Right atrium auricular region (tissue), 2 donors: ENCODE measurements at places on chromosomes 13 and 19. TPM values are rescaled to one million over a fixed set of nuclear protein-coding genes. Genes with fewer than 3 reads are reported as not detected.
A peak's percentile ranks its signal among the peaks of the same experiment; 100 is the strongest.

ARHGAP45 gene
- total RNA-seq = 12.8 TPM

ZNF681 gene
- 0.67 TPM for total RNA-seq

C19orf67 gene
- total RNA-seq = not detected

COX7A1 gene
- 347 TPM for total RNA-seq

DNA sequence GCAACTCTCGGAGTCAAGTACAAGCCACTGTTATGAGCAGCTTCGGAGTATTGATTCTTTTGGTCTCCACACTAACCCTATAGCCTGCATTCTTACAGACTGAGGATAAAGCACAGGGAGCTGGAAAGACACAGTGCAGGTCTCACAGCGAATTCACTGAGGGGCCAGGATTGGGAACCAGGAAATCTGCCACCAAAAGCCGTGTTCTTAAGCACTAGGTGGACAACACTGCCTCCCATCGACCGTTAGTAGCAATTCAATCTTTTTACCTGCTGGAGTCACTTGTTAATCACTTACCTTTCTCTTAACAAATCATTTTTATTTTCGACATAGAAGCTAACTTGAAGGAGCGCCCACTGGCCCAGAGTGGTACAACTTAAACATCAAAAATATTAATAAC is 6.3 kb downstream of the PMIS2 start:
- no peak overlapping the region for H3K4me3 ChIP-seq
- H3K36me3 ChIP-seq = no peaks in the 10 kb centered on the region
- H3K27ac ChIP-seq = no peak overlapping the region

- H3K4me3 ChIP-seq = no peak overlapping the region
- no peaks in the 10 kb centered on the region for H3K4me1 ChIP-seq
- no peak for DNase-seq
- no peak overlapping the region for H3K27ac ChIP-seq
- H3K36me3 ChIP-seq = no peaks in the 10 kb centered on the region
- no peaks in the 10 kb centered on the region for H3K27me3 ChIP-seq
Measured at GRCh38 chr19:33171916-33172359, 22.2 kb upstream of the LRP3 start.

- H3K27me3 ChIP-seq = no peaks in the 10 kb centered on the region
- peak overlapping the region; percentile 49 for H3K4me3 ChIP-seq
- no peaks in the 10 kb centered on the region for H3K36me3 ChIP-seq
- peak overlapping the region; percentile 46 for H3K27ac ChIP-seq
Measured at GRCh38 chr13:95643936-95644598, 439 bp downstream of the DZIP1 start.

DNA sequence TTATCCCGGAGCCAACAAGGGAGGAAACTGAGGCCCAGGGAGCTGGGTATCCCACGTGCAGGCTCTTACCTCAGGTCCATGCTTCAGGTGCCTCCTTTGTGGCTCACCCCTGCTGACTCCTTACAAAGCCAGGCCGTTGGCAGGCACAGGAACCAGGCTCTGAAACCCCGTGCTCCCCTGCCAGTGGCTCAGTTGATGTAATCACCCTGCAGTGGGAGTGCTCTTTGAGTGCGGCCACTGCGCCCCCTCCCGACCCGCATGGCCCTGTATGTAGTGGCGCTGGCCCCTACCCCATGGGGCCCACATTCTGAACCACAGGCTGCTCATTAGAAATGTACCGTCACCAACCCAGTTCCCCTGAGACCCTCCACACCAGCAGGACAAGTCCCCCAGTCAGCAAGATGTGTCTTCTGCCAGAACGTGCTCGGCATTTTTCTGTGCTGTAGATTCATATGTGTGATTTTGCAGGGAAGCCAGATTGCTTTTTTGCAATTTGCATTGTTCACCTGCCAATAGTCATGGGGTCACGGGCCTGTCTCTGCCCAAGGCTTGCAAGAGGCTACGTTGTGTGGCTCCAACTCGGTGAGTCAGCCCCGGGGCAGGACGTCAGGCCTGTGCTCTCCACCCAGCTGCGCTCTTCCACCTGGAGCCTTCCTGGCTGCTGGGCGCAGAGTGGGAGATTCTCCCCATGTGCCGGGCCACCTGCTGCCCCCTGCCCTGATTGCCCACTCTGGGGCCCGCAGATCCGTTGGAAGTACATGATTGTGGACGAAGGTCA is 60.3 kb downstream of the SMARCA4 start:
- H3K27me3 ChIP-seq = no peaks in the 10 kb centered on the region
- no peak for DNase-seq
- peaks cover 79% of the 10 kb centered on the region for H3K36me3 ChIP-seq
- no peak overlapping the region for H3K4me3 ChIP-seq

GRCh38 chr19:39142630-39143029 is 17.0 kb downstream of the PAK4 start:
- no peak overlapping the region for H3K4me3 ChIP-seq
- H3K27me3 ChIP-seq = no peaks in the 10 kb centered on the region
- H3K36me3 ChIP-seq = no peaks in the 10 kb centered on the region
- no peaks in the 10 kb centered on the region for H3K4me1 ChIP-seq
